Skeletal muscle cell (primary cell): ENCODE measurements at places on chromosomes 1 and 21.
A peak's percentile ranks its signal among the peaks of the same experiment; 100 is the strongest.

DNA sequence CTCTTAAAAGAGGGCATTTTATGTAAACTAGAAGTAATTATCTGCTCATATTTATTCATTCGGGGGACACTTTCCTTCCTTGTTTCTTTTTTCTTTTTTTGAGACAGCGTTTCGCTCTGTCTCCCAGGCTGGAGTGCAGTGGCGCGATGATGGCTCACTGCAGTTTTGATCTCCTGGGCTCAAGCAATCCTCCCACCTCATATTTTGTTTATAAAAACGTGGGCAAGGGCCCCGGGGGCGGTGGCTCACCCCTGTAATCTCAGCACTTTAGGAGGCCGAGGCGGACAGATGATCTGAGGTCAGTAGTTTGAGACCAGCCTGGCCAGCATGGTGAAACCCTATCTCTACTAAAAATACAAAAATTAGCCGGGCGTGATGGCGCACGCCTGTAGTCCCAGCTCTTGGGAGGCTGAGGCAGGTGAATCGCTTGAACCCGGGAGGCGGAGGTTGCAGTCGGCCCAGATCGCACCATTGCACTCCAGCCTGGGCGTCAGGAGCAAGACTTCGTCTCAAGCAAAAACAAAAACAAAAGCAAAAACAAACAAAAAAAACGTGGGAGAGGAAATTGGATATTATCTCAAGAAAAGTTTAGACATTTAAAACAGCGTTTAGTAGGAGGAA lies 926 bp upstream of the DFFA start:
- DNase-seq, result no peak

GRCh38 chr1:203638103-203638475 lies 11.5 kb downstream of the ATP2B4 start:
- no peak for DNase-seq

DNA sequence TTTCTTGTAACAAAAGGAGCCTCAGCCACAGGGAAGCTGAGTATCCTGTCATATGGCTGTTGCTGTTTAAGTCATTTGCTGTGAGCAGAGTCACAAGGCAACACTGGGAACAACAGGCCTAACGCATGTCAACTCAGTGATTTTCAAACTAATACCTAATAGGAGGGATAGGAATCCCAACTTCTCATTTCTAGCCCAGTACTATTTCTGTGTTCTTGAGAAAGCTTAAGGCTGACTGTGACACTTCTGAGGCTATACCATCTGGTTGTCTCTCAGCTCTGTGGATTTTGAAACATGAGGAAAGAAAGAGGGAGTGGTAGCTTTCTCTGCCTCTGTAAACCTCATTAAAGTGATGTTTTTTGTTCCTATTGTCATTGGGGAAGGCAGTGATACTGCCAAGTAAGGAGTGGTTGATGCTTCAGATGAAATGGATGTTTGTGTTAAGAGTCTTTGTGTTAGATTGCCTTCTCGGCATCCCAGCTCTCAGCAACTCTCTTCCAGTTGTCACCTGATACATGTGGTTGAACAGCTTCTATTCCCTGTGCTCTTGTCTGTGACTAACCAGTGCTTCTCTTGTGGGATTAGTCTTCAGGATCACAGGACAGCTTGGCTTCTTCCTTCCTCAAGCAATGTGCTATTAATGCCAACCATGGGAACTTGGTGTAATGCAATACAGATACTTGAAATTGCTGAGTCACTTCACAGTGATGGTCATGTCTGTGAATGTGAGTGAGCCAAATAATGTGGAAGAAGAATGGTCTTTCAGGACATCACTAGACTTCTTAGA lies 166.8 kb upstream of the IVNS1ABP start:
- peak; percentile 85 for DNase-seq

DNA sequence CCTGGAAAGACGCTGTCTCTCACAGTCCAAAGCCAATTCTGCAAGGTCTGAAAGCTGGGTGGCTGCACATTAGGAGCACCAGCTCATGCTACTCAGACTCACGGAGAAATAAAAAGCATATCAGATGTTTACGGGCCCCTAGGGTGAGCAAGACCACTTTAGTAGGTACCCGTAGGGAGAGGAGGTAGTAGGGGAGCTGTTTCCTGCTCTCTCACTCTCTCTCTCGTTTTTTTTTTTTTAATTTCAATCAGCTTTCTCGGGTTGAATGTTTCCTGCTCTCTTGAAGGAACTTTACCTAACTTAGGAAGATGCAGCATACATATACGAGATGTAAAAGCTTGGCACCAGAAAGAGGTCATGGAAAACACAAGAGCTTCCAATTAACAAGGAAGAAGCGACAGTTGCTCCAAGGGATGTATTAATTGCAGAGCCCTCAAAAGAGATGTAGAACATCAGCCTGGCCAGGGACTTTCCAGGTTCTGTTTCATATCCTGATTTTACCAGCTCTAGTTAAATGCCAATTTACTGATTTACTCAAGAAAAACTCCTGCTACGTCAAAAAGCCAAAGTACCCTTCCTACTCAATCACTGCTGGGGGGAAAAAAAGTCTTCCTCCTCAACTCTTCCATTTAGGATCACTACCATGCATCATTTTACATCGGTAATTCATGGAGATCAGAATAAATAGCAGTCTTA lies 3.1 kb downstream of the LORICRIN start:
- no peak for DNase-seq

DNA sequence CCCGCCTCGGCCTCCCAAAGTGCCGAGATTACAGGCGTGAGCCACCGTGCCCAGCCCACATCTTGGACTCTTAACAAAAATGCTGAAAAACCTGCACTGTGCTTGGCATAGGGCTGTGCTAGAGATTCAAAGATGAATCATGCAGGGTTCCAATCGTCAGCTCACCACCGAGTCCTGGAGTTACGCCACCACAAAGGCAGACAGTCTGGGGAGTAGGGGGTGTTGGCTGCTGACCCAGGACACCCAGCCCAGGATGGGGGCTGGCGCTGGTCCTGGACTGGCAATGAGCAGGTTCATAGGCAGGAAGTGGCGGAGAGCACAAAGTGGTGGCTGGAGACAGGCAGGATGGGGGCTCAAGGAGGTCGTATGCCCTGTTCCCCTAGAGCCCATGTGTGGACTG lies 16.0 kb downstream of the PSRC1 start:
- DNase-seq, result no peak

DNA sequence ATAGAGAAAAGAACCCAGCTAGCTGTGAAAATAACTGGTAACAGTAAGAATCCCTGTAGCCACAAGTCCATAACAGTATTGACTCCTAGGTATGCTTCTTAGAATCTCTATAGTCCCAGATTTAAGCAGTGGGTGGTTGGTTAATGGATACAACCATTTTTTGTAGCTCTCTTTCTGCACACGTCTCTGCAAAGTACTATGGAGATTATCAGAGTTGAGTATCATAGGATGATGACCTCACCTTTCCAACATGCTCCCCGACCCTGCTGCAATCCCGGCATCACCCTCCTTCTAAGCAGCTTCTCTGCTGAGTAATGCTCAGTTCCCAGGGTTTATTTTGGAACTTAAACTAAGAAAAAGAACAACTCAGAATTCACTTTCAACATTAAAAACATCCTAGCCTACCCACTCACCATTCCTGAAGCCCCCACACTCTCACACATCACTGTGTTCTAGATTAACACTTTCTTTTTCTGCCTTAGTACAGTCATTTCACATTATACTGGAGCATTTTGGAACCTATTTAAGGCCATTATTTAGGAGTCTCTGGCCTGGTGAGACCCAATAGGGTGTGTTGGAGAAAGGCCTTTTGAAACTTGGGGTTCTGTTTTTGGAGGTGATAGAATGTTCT lies 2.7 kb downstream of the MLLT11 start:
- no peak for DNase-seq

- DNase-seq, result no peak
These were observed 368.8 kb downstream of the NPHP4 start for GRCh38 chr1:5623399-5623798.

- DNase-seq, result no peak
These were observed 235.4 kb upstream of the ADAMTS5 start for GRCh38 chr21:27202301-27202700.

DNA sequence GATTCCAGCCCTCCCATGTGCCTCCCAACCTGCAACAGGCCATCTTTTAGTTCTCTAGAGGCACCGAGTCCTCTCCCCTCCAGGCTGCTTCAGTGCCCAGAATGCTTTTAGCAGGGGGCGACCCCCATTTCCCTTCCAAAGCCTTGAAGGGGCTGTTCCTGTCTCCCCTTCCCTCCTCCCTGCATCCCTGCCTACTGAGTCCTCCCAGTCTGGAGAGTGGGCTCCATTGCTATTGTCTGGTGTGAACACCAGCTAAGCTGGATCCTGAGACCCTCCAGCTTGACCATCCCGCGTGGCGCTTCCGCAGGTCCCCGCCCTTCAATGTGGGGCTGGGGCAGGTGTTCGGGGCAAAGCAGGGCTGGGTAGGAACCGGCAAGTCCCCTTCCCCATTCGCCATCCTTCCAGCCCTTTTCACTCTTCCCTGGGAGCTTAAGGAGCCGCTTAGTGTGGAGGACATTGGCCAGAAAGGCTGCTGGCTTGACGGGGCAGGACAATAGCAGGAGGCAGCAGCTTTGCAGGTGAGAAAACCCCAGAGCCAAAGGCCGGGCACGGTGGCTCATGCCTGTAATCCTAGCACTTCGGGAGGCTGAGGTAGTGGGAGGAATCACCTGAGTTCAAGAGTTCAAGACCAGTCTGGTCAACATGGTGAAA lies 32.2 kb downstream of the PADI6 start:
- DNase-seq, result no peak

DNA sequence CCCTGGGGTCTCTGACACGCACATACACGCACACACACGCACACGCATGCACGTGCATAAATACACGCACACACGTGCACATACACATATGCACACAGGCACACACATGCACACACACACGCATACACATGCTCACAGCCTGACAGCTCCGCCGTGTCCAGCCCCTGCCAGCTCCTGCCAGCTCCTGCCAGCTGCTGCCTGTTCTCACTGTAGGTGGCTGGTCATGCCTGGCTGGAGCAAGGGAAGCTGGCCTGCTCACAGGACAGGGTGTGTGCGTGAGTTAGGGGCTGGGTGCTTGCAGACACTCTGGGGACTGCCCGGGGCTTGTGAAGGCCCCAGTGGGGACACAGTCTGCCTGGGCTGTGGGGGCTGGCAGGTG lies 4.9 kb downstream of the PLCH2 start:
- no peak for DNase-seq
